Epithelial cell of proximal tubule (primary cell): ENCODE measurements at places on chromosomes 7 and 10.
A peak's percentile ranks its signal among the peaks of the same experiment; 100 is the strongest.

GRCh38 chr7:84941936-84942335 is 244.9 kb downstream of the SEMA3D start:
- DNase-seq: no peak

GRCh38 chr10:117429643-117430265 is 54.5 kb upstream of the PDZD8 start:
- DNase-seq: no peak

- DNase-seq: no peak
Observed at GRCh38 chr7:44876393-44876792, 8.9 kb downstream of the PURB start.

DNA sequence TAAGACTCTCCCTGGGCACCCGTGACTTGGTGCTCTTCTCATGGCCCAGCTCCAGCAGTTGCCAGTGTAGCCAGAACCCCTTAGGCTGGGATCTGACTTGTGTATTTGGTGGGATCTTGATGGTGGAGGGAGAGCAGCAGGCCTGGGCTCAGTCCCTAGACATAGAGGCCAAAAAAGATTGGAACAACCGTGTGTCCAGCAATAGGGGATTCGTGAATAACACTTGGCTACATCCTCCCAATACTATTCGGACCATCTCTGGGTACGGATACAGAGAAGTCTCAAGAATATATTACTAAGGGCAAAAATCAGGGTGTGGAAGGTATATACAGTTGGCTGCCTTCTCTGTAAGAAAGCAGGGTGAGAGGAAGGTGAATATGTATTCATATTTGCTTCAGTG is 17.2 kb downstream of the RBM20 start:
- no peak for DNase-seq

- no peak for DNase-seq
Observed at GRCh38 chr7:90597563-90598253, 1.6 kb downstream of the CDK14 start.

DNA sequence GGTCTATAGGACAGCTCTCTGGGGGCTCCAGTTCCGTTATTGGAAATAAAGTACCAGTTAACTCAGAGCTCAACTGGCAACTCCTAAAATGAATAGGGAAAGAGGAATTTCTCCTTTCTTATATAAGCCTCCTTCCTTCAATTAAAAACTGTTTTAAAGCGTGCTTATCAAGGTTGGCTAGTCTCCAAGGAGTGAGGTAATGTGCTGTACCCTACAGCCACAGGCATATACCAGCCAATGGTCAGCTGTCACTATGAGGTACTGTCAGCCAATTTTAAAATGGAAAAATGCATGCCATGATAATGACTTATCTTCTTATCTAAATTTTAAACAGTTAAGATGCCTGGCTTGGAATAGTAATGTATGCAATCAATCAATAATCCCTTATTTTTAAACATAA is 76.2 kb downstream of the PLCE1 start:
- DNase-seq: no peak

DNA sequence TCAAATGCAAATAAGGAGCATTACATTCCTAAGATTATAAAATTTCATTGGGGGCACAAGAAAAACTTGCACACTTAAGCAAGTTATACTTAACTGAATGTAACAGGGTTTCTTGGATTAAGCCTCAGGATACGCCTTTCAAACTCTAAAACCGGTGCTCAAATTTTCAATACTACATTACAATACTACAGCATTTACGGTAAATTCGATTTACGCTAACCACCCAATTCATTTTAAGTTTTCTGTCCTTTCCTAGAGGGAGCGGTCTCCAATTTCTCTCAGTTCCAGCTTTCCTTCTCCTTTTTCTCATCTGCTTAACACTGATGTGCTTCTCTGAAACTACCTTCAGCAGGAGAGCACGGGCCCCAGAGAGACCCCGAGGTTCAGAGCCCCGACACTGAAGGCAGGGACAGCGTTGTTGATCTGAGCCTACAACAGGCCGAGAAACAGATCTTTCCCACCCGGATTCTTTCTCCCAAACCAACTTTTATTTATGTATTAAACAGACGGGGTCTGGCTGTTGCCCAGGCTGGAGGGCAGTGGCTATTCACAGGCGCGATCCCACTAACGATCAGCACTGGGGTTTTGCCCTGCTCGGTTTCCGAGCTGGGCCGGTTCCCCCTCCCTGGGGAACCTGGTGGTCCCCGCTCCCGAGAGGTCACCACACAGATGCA is 798 bp downstream of the ZNF425 start:
- no peak for DNase-seq

DNA sequence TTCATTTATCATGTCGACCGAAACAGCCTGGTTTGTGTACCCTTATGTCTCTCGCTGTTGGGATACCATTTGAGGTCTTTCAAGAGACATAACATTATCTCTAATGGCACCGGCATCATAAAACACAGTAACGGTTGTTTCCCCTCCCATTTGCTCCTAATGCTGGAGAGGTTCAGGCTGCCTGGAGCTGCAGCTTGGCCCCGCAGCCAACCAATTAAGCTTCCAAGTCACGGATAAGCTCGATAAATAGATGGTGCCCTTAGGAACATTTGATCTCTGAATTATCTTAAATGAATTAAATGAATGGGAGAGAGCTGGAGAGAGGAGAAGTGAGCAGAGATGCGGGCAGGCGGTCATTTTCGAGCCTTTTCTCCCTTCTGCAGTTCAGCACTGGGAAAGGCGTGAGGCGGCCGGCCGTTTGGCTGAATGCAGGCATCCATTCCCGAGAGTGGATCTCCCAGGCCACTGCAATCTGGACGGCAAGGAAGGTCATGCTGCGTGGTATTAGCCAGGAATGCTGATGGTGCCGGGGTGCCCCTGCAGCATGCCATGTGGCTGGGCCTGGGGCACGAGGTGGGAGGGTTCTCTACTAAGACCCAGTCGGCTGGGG is 12.6 kb downstream of the CPA4 start:
- no peak for DNase-seq

DNA sequence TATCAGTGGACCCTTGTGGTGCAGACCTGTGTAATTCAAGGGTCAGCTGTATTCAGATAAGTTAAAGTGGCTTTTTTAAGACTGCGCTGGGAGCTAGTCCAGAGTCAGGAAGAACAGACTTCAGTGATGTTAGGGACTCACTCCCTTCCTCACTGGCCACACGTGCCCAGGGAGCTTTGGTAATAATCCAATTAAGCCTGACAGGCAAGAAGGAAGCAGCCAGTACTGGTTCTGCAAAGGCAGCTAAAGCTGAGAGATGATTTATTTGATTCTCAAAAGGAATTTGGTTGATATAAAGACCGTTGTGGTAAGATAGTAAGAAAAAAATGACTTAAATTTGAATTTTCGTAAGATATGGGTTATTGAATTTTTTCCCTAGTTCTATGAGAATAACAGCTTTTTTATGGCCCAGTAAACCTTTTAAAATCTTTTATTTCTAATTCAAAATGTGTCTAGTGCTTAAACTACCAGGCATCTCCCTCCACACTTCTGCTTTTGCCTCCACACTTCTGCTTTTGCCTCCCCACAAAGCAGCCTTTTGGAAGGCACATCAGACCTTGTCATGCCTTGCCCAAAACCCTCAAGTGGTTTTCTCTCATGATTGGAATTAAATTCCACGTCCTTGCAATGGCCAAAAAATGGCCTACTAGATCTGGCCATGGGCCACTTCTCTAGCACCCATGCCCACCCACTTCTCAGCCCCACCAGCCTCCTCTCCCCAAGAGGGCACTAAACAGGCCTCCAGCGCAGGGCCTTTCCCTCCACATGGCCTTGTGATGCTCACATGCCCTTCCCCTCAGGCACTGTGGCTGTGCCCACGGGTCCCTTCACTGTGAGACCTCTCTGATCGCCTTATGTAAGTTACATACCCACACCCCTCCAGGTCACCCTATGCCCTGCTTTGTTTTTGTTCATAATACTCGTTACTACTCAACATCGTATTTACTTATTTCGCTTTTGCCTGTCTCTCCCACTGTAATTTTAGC is 92.5 kb downstream of the POU6F2 start:
- no peak for DNase-seq

- peak; percentile 1 for DNase-seq
Observed at GRCh38 chr10:108970016-108970415, 953.3 kb downstream of the XPNPEP1 start.

DNA sequence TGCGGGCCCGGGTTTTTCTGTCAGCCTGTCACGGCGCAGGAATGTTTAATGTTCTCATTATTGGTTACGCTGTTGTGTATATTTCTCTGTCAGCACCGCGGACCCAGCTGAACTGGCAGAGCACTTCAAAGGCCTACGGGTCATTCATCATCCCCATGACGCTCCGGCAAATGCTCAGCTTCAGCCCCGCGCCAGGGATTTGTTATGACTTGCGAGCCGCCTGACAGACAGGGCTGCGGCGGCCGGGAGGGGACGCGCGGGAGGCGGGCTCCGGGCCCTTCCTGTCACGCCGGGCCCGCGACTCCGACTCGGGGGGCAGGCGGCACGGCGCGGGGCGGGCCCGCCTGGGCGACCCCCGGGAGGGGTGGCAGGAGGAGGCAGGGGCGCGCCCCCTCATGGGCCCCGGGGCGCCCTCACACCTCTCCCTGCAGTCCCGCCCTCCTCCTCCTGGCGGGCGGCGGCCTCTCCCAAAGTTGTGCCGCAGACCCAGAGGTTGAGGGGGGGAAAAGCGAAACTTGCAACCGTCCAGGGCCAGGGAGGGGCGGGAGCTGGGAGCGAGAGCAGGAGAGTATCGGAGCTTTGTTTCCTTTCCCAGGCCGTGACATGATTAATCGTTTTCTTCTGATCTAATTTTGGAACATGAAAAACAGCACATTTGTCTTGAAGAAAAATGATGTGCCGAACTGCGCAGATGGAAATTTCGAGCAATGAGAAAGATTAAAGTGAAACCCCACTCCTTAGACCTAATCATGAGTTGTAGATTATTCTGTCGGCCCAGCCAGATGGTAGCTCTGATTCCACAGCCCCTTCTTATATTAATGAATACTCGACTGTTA is 59.3 kb upstream of the COMTD1 start:
- no peak for DNase-seq

GRCh38 chr7:37061849-37062559 is 337.7 kb upstream of the AOAH start:
- no peak for DNase-seq

DNA sequence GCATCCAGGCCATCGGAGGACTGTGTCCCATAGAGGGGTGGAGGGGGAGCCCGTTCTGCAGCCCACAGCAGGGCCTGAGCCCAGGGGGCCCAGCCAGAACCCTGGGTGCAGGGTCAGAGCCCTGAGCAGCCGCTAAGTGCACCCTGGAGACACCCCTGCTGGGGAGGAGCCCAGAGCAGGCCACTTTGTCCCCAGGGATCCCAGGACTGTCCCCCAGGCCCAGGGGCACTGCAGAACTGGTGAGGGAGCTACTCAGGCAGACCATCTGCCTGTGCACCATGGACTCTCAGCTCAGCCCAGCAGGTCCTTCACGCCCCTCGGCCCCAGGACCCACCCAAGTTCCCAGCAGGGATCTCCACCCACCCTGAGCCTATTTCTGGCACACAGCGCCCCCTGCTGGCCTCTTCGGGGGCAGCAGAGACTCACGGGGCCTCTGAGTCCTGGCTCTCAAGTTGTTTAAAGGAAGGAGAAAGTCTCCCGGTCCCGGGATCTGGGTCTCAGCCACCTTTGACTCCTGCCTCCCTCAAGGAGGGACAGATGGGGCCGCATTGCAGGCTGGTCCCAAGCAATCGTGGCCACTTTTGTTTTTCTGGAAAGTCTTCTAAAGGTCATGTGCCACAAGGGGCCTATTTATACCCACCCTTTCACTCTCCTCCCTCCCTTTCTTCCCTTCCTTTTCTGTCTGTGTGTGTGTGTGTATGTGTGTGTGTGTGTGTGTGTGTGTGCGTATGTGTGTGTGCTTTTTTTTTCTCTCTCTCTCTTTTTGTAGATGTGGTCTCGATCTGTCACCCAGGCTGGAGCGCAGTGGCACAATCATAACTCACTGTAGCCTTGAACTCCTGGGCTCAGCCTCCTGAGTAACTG is 90.3 kb downstream of the MYL10 start:
- no peak for DNase-seq

DNA sequence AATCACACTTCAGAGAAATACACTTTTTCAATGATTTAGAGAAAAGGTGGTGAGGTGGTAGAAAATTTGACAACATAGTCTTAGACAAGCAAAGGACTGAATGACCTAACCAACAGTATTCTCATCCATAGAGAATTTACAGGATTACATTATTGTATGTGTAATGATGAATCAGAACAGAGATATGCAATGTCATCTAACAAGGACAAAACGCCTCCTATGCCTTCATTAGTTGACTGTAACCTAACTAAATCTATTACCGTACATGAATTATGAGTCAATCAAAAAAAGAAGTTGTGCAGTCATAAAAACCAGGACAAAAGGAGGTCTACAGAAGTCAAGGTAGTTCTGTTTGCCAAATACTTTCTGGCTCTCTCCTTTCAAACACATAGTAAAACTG is 66.5 kb downstream of the RAB11FIP2 start:
- peak; percentile 6 for DNase-seq

GRCh38 chr10:24448351-24448999 is 239.5 kb downstream of the KIAA1217 start:
- no peak for DNase-seq

DNA sequence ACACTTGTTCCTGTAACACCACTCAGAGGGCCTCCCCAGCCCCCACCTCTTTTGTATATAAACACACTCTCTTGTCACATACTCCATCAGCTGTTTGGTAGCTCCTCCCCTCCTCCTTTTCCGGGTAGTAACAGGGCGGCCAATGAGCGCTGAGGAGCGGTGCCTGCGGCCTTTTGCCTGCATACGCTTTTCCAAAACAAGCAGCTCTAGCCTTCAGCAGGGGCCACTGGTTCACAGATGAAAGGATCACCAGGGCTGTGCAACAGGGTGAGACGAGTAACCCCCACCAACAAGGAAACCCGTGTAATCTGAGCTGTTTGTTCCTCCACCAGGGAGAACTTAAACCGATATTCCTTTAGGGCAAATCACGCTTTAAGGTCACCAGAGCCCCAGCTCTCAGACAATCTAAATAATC is 3.9 kb downstream of the UBE2H start:
- peak; percentile 87 for DNase-seq

- no peak for DNase-seq
Observed at GRCh38 chr10:104053201-104053600, 32.5 kb downstream of the COL17A1 start.

DNA sequence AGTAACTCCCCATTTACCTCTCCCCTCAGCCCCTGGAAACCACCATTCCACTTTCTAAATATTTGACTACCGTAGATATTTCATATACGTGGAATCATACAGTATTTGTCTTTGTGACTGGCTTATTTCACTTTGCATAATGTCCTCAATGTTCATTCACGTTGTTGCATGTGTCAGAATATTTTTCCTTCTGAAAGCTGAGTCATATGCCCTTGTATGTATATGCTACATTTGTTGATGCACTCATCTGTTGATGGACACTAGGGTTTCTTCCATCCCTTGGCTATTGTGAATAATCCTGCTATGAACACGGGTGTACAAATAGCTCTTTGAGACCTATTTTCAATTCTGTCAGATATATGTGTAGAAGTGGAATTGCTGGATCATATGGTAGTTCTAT is 25.8 kb upstream of the TSPAN13 start:
- no peak for DNase-seq

- no peak for DNase-seq
Observed at GRCh38 chr10:54262726-54263125, 538.3 kb downstream of the PCDH15 start.
